ENCODE measurements at places on chromosomes 16 and 17.

GRCh38 chr17:75910699-75911098 lies 6.0 kb upstream of the MRPL38 start:
- no peak for DNase-seq

DNA sequence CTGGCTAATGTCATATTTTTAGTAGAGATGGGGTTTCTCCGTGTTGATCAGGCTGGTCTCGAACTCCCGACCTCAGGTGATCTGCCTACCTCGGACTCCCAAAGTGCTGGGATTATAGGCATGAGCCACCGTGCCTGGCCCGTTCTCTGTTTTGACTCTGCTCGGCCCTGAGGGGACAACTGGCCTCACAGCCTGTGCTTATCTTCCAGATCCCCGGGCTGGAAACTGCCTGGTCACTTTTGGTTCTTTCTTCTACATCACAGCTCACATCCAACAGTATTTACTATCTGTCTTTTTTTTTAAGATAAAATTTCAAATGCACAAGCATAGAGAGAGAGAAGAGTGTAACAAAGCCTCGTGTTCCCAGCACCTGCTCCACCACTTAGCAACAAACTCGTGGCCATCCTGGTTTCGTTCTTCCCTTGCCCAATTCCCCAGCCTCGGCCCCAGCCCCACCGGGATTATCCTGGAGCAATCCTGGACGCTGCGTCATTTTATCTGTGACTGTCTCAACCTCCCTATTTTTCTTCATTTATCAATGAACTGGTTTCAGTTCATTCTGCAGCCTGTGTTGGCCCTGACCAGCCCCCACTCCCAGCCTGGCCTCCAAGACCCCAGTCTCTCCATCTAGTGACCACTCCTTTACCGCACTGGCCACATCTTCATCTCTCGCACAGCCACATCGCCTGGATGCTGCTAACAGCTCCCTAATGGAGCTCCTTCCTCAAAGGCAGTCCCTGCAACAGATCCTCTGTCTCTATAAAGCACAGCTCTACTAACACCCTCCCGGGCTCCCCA lies 21.1 kb downstream of the PIMREG start:
- no peak for DNase-seq

GRCh38 chr17:60163108-60163784 lies 13.5 kb downstream of the CA4 start:
- DNase-seq: no peak

- DNase-seq: no peak
These were observed 104.6 kb downstream of the USP22 start for GRCh38 chr17:20938244-20938643.

- DNase-seq: no peak
These were observed 737 bp downstream of the OTOP3 start for GRCh38 chr17:74936470-74936799.

GRCh38 chr16:86671486-86672178 lies 93.3 kb downstream of the FOXL1 start:
- no peak for DNase-seq

GRCh38 chr16:77112746-77113145 lies 78.2 kb upstream of the MON1B start:
- DNase-seq: no peak

GRCh38 chr16:78648517-78648916 lies 549.1 kb downstream of the WWOX start:
- no peak for DNase-seq

GRCh38 chr16:13077816-13078215 lies 176.4 kb downstream of the SHISA9 start:
- no peak for DNase-seq

DNA sequence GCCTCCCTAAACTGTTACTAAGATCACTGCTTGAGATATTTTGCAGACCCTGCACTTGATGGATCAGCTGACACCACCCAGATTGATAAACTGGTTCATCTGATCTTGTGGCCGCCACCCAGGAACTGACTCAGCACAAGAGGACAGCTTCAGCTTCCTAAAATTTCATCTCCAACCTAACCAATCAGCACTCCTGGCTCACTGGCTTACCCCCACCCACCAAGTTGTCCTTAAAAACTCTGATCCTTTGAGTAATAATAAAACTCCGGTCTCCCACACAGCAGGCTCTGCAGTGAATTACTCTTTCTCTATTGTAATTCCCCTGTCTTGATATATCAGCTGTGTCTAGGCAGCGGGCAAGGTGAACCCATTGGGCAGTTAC lies 174.8 kb downstream of the UTP18 start:
- no peak for DNase-seq

- DNase-seq: no peak
These were observed 74.8 kb downstream of the TANC2 start for GRCh38 chr17:63040816-63041215.

DNA sequence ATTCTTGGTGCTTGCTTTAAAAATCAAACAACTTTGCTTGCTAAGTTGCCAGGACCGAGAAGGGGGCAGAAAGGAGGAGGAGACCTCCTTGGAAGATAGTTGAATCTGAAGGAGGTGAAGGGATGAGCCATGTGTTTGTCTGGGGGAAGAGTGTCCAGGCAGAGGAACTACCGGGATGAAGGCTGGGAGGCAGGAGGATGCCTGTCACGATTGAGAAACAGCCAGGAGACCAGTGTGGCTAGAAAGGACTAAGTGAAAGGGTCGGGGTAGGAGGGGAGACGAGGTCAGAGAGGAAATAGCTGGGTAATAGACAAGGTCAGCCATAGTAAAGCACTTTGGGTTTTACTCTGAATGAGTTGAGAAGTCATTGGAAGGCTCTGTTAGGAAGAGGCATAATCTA lies 38.9 kb upstream of the CSNK2A2 start:
- no peak for DNase-seq

GRCh38 chr16:70252355-70252988 lies 732 bp upstream of the EXOSC6 start:
- no peak for DNase-seq

- no peak for DNase-seq
These were observed 83.4 kb downstream of the HIC1 start for GRCh38 chr17:2138318-2138717.

DNA sequence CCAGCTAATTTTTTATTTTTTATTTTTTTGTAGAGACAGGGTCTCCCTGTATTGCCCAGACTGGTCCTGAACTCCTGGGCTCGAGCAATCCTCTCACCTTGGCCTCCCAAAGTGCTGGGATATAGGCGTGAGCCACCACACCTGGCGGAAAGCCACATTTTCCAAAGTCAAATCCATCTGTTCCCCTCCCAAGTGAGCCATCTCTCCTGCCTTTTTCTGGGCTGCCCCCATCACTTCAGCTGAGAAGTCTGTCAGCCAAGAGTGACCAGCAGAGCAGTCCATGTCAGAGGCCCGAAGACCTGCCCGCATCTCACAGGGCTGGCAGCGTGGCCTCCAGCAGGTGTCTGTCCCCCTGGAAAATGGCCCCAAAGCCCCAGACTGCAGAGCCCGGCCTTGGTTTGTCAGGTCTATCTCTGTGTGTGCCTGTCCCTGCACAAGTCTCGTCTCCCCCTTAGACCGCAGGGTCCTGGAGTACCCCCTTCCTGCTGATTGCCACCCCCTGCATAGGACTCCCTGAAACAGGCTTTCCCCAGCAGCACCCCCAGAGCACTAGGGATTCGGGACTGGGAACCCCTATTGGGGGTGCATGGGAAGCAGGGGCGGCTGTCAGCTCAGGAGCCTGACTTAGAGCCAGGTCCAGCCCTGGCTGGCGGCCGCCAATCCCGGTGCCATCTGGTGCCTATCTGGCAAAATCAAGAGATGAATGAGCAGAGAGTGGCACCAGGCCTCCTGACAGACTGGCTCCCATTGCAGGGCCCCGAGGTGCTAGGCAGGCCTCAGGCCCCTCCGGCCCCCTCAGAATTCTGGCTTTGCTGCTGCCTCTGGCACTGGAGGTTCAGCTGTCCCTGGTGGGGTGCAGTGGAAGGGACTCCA lies 7.8 kb downstream of the TTYH2 start:
- DNase-seq: no peak

All from activated CD4-positive, alpha-beta T cell treated with anti-CD3 and anti-CD28 coated beads for 1 hour (primary cell).